Nasal cavity respiratory epithelium epithelial cell of viscerocranial mucosa (primary cell): ENCODE measurements at places on chromosomes 16 and 17. TPM values are rescaled to one million over a fixed set of nuclear protein-coding genes. Genes with fewer than 3 reads are reported as not detected.

KRTAP1-5 gene
- not detected in 2 replicates for total RNA-seq

TNS4 gene
- total RNA-seq, result 24.3 and 91.8 TPM in 2 replicates

RPGRIP1L gene
- 3.4 and 8.8 TPM in 2 replicates for total RNA-seq

ARHGAP44 gene
- total RNA-seq, result 0.34 and 4.1 TPM in 2 replicates

CRHR1 gene
- total RNA-seq, result not detected in 2 replicates

KRT20 gene
- not detected in 2 replicates for total RNA-seq

CCL3 gene
- total RNA-seq, result not detected in 2 replicates

SMG1 gene
- 111 and 154 TPM in 2 replicates for total RNA-seq

HID1 gene
- total RNA-seq, result 0.71 and 6.8 TPM in 2 replicates

CALB2 gene
- 0.21 and 6.5 TPM in 2 replicates for total RNA-seq

SLC5A10 gene
- total RNA-seq, result under 0.01 and 0.07 TPM in 2 replicates

MED13 gene
- total RNA-seq, result 45.8 and 75.0 TPM in 2 replicates

C17orf58 gene
- 10.3 and 12.6 TPM in 2 replicates for total RNA-seq

B4GALNT2 gene
- 7.9 and 11.5 TPM in 2 replicates for total RNA-seq

CEMP1 gene
- total RNA-seq, result 0.07 and 0.34 TPM in 2 replicates

FGF11 gene
- 19.1 and 44.3 TPM in 2 replicates for total RNA-seq

FUS gene
- total RNA-seq, result 17.8 and 42.6 TPM in 2 replicates

PRAC1 gene
- not detected in 2 replicates for total RNA-seq

FBXL16 gene
- 1.4 and 1.7 TPM in 2 replicates for total RNA-seq

P3H4 gene
- total RNA-seq, result 33.5 and 51.7 TPM in 2 replicates

CPHXL2 gene
- not detected in 2 replicates for total RNA-seq

CHD9NB gene
- 0.68 and 1.1 TPM in 2 replicates for total RNA-seq

GINS2 gene
- total RNA-seq, result 0.68 and 0.71 TPM in 2 replicates

GCGR gene
- 0.07 TPM in 1 of 2 replicates, not detected in the other for total RNA-seq

MXRA7 gene
- total RNA-seq, result 87.8 and 102 TPM in 2 replicates

KRT9 gene
- total RNA-seq, result 0.21 and 0.34 TPM in 2 replicates

TSNAXIP1 gene
- 0.50 TPM in 1 of 2 replicates, not detected in the other for total RNA-seq

LYRM1 gene
- total RNA-seq, result 28.4 and 75.5 TPM in 2 replicates

CENPX gene
- total RNA-seq, result 11.7 and 17.8 TPM in 2 replicates

CLEC18B gene
- total RNA-seq, result 0.68 and 2.4 TPM in 2 replicates

HAP1 gene
- 1.4 and 5.1 TPM in 2 replicates for total RNA-seq

SPATA33 gene
- total RNA-seq, result 1.4 and 3.2 TPM in 2 replicates

CSH1 gene
- not detected in 2 replicates for total RNA-seq

BRIP1 gene
- total RNA-seq, result 3.1 TPM in 2 replicates

ABHD15 gene
- 4.8 and 9.7 TPM in 2 replicates for total RNA-seq

SMIM36 gene
- not detected in 2 replicates for total RNA-seq

TEKT1 gene
- total RNA-seq, result not detected in 2 replicates

KRTAP4-6 gene
- not detected in 2 replicates for total RNA-seq

MEOX1 gene
- 0.34 TPM in 1 of 2 replicates, not detected in the other for total RNA-seq

KRT36 gene
- not detected in 2 replicates for total RNA-seq

EVPLL gene
- 1.4 and 2.3 TPM in 2 replicates for total RNA-seq

BAIAP3 gene
- 0.34 and 0.78 TPM in 2 replicates for total RNA-seq

FBXW10 gene
- under 0.01 and 0.14 TPM in 2 replicates for total RNA-seq

CDRT15 gene
- not detected in 2 replicates for total RNA-seq

APOBR gene
- 0.07 TPM in 1 of 2 replicates, not detected in the other for total RNA-seq

UBALD1 gene
- total RNA-seq, result 4.1 and 7.3 TPM in 2 replicates
